ENCODE measurements at places on chromosomes 13 and 19.

DNA sequence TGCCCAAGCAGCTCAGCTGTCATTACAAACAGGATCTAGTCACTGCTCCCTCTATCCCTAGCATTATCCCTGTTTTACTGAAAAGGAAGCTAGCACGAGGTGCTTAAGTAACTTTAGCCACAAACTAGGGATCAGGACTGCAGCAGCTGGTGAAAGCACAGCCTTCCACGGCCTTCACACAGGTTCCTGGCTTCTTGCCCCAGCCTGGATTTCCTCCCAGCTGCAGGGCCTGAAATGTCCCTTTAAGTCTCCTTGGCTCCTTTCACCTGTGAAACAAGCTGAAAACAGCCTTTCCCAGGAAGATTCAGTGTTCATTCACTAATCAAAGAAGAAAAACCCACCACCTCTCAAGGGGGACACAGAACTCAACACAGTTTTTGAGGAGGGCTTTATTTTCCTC lies 754.5 kb downstream of the DIAPH3 start:
- DNase-seq = no peak

DNA sequence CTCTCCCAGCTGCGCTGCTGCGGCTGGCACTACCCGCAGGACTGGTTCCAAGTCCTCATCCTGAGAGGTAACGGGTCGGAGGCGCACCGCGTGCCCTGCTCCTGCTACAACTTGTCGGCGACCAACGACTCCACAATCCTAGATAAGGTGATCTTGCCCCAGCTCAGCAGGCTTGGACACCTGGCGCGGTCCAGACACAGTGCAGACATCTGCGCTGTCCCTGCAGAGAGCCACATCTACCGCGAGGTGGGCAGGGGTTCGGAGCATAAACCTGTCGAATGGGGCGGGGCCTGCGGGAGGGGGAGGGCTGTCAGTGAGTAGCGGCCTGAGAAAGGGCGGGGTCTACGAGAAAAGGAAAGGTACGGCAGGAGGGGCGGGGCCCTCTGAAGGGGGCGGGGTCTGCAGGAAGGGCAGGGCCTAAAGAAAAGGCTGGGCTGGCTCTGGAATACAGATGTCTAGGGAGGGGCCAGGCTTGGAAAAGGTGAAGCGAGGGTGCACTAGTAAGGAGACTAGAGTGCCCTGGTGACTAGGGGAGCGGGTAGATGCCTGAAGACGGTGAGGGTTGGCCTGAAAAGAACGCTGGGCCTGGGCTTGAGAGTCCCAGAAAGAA lies 3.6 kb downstream of the CD37 start:
- peak; percentile 40 for DNase-seq

DNA sequence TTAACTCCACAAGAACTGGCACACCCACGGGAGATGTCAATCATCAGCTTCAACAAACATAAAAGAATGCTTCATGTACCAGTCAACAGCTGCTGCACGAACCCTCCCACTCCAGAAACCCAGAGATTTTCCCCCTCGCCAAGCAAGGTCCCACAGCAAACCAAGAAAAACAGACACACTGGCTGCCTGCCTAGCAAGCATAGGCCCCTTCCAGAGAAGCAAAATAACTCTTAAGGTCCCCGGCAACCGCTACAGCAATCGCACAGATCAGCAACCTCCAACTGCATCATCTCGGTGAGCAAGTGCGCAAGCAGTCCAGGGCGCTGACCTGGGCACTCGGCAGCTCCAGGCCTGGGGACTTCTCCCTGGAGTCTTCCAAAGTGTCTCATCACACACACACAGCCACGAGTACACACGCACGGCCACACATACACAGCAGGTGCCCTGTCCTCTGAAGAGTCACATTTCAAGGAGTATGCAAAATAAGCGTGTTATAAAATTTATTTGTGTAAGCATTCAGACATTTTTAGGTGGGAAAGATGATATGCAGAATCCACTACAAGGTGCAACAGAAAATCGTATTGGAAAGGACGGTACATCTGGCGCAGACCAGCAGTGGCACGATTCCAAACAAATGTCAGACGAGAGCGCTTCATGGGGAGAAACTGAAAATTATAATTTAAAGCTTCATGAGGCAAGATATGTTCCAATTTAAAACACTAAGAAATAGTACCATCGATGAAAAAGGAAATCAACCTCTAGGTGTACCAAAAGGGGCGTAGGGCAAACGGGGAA lies 125.0 kb downstream of the STK24 start:
- no peak for DNase-seq

GRCh38 chr13:98778749-98779148 lies 26.3 kb upstream of the SLC15A1 start:
- DNase-seq = no peak

DNA sequence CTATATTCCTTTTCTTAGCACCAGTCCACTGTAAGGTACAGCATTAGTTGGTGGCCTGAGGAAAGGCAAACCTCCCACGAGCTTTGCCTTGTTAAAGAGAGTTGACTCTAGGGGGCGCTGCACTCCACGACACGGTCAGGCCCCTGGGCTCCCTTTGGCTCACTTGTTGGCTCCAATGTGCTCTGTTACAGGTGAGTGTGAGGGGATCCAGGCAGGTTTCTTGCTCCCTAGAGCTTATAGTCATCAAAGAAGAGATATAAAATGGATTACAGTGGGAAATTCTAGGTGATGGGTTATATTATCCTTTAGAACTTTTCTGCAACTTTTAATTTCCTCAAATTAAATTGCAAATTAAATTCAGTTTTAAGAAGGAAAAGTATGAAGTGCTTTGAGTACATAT lies 3.7 kb downstream of the WDR87 start:
- DNase-seq = peak; percentile 76

GRCh38 chr19:7333198-7334118 lies 15.3 kb upstream of the ARHGEF18 start:
- DNase-seq = no peak

GRCh38 chr13:65882810-65883209 lies 1347.3 kb downstream of the PCDH9 start:
- DNase-seq = no peak

GRCh38 chr19:30444253-30444671 lies 72.1 kb downstream of the ZNF536 start:
- DNase-seq = no peak

DNA sequence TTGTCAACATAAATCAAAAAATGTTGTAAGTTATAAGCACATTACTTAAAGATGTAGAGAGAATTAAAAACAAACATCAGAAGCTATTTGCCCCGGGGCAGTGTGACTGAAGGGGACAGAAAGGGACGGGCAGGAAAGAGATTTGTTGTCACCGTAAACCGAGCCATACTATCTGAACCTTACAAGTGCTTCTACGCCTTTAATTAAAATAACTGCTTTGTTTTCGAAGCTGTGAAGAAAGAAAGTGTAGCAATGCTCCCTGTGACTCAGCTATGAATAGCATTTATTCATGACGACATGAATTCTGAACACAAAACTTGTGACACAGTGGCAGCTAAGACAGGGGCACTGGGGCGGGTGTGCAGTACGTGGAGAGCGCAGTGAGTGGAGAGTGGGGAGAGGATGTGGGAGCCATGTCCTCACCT lies 30.0 kb downstream of the ZNF787 start:
- DNase-seq = peak; percentile 57

DNA sequence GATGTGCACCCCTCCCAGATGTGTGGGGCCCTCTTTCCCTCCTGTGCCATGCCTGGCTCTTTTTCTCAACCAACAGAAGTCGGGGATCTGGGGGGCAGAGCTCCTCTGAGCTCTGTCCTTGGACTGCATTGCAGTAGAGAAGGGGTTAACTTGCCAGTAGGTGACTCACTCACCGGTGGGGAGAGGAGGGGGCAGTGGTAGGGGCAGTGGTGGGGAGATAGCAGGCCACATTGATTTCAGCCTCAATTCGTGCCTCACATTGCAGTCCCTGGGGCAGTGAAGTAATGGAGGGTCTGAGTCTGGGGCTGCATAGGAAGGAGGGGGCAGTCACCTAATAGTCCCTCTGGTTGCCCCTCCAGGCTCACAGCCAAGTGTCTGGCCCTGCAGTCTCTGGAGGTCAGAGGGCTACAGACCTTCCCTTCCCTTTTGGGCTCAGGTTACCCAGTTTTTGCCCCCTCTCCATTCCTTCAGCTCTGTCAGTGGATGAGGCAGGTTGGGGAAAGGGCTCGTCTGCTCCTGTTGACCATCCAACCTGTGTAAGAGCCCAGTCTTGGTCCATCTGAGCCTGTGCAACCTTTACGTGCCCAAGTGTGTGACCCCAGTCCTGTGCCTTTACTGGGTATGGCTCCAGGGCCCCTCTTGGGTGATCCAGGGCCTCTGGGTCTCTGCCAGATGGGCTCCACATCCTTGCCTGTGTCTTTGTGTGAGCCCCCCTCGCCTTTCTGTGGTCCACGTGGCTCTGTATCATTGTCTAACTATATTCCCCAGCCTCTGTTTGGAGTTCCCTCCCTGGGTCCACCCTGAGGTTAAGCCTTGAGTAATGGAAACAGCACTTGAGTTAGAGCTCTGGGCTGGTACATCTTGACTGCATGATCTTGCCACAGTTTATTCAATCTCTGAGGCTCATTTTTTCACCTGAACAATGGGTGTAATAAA lies 13.0 kb downstream of the CIC start:
- no peak for DNase-seq

- DNase-seq = peak; percentile 36
Observed at GRCh38 chr13:20714161-20714560, 10.7 kb downstream of the IL17D start.

DNA sequence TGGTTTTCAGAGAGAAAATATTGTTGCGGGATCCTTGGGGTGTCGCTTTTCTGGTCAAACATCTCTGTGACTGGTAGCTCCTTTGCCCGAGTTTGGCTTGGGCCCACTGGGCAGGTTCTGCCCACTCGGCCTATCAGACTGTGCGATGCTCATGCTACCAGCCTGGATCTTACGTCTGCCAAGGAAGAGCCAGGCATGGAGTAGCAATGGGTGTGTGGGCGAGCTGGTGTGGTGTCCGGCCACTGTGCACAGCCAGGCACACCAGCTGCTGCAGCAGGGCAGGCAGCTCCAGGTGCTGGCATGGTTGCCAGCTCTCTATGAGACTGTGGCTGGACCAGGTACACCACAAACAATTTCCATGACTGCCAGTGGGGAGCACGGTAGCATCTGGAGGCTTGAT lies 1351.8 kb upstream of the PCDH20 start:
- no peak for DNase-seq

DNA sequence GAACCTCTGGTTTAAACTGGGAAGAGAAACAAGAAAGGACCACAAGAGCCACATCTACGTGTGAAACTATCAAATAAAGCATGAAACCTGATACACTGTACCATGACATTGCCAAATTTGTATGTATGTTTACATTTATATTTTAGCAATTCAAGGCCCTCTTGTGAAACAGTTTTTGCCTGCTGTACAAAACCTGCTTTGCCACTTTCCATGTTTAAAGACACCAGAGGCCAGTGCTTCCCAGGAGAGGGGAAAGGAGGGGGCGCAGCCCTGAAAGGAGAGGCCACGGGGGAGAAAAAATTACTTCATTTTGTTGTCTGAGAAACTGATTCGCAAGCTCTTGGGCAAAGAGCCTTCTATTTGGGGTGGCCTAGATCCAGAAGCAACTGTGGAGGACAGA lies 124.8 kb downstream of the DCLK1 start:
- no peak for DNase-seq

GRCh38 chr13:40342901-40343300 lies 323.5 kb downstream of the FOXO1 start:
- DNase-seq = no peak

GRCh38 chr13:60267498-60268202 lies 103.9 kb upstream of the DIAPH3 start:
- no peak for DNase-seq

- DNase-seq = no peak
Observed at GRCh38 chr13:73036566-73036965, 22.2 kb upstream of the KLF5 start.

- DNase-seq = peak; percentile 45
Observed at GRCh38 chr13:32153056-32153455, 121.5 kb downstream of the FRY start.

DNA sequence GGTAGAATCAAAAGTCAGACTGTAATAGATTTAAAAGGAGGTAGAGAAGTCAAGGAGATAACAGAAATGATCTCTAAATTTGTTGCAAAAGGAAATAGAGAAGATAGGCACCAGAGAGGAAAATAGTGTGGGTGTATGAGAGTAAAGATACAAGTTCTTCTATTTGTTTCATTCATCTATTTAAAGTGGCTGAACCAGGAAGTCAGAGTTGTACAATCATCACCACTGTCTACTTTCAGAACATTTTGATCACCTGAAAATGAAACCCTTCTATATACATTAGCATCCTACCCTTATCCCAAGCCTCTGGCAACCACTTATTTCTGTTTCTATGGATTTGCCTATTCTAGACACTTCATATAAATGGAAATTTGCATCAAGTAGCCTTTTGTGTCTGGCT lies 36.7 kb downstream of the INTS6 start:
- no peak for DNase-seq

- DNase-seq = no peak
Observed at GRCh38 chr13:67043901-67044300, 186.2 kb downstream of the PCDH9 start.

- peak; percentile 63 for DNase-seq
Observed at GRCh38 chr13:98041081-98041820, 87.8 kb downstream of the IPO5 start.

DNA sequence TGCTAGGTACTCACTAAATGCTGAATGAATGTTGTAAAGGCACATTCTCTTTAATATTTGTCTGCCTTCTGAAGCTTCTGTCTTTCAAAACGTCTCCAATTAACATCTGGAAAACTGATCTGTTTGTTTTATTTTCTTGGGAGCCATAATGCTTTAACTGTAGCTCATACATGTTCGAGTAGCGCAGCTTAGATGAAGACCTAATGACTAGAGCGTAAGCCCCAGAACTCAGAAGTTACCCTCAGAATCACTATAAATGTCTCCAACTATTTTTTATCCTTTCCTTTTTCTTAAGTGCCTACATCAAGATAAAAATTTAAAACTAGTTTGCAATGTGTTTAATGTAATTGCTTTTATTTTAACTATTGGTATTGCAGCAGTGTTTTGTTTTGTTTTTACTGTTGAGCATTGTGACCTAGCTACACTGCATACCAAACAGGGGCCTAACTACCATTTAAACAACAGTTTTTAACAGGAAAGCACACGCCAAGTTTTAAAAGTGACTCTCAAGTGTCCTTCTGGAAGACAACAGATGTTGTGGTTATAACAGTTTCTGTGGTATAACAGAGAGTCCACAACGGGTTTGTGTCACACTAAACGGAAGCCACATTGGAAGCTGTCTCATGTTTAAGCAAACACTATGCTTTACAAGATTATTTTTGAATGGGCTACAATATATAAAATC lies 42.0 kb downstream of the MRPL57 start:
- no peak for DNase-seq

GRCh38 chr19:1213391-1214286 lies 8.1 kb downstream of the STK11 start:
- DNase-seq = peak; percentile 52

DNA sequence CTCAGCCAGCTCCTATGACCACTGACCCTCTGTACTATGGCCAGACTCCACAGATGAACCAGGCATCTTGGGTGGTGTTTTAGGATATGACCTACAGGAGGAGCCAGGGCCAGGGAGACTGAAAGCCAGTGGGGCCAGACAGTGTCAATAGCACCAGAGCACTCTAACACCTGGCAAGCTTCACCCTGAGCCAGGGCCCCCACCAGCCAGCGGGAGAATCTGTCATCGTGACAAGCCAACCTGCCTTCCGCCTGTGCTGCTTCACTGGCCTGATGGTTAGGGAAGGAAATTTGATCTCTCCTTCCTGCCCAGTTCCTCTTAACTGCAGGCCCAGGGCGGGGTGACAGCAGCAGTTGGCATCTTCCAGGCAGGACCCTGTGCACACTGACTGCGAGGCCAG lies 222.4 kb downstream of the UQCRFS1 start:
- no peak for DNase-seq

- no peak for DNase-seq
Observed at GRCh38 chr13:27271570-27272096, 1.0 kb downstream of the RASL11A start.

GRCh38 chr19:12800923-12801465 lies 606 bp downstream of the PRDX2 start:
- no peak for DNase-seq
